ENCODE measurements at places on chromosomes 2 and 18.

DNA sequence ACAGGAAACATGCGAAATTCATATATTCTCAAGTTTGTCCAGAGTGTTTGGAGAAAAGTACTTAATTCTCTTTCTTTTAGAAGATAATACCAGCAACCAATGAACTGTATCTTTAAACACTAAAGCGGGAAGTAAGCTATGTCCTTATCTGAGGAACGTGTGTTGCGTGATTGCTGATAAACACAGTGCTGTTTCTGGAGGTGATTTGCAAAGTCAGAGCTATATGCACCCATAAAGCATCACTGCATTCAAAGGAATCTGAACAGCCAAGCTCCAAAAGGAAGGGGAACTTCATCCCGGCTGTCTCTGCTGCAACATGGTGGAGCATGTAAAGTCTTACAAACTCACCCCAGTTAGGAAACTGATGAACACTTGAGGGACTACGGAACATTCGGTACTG is 271.7 kb upstream of the FN1 start:
- DNase-seq: no peak

DNA sequence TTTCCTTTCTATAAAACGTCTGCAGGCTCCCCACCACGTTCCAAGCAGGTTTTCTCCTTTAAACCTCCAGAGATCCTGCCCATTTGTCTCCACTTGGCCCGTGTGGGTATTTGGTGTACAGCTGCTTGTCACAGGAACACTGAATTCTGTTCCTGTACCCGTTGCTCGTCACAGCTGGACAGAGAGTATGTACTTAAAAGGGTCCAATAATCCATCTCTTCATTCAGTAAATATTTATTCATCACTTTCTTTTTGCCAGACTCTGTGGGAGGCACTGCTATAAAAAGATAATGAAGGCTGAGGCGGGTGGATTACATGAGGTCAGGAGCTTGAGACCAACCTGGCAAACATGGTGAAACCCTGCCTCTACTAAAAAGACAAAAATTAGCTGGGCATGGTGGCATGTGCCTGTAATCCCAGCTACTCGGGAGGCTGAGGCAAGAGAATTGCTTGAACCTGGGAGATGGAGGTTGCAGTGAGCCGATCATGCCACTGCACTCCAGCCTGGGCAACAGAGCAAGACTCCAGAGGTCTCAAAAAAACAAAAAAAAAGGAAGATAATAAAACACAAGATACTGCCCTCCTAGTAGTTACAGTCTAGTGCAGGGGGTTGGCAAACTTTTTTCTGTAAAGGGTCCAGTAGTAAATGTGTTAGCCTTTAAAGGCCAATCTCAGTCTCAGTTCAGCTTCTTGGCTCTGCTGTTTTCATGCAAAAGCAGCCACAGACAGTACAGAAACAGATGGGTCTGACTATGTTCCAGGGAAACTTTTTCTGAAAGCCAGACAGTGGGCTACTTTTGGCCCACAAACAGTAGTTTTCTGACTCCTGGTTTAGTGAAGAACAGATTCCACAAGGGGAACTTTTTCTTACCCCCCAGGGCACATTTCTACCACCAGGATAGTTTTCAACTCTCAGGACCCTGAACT is 309.9 kb upstream of the RAB12 start:
- DNase-seq: no peak

DNA sequence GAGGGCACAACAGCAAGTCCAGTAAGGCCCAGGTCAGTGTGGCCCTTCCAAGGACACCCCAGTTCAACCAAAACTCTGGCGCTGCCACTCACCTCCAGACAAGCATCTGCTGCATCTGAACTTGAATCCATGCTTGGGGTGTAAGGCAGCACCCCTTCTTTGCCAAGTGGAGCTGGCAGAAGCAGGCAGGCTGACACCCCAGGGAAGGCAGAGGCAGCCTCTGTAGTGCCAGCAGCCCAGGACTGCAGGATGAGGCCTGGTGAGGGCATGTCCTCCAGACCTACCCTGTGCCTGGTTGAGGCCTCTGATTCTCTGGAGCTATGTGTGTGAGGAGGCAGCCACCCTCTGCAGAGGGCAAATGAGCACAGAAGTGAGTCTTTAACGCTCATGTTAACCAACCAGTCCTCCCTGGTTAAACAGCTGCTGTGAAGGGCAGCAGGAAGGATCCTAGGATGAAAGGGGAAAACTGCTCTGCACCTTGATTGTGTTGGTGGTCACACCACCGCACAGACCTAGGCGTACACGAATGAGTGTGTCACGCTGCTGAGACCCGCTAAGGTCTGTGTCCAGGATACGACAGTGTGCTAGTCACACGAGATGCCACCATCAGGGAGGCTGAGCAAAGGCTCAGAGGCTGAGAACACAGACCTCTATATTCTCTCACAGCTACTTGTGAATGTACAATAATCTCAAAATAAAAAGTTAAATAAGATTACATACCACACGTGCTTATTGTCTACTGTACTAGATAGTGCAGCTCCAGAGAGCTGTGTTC is 2.2 kb downstream of the PARD6G start:
- DNase-seq: no peak

- DNase-seq: no peak
Observed at GRCh38 chr18:26134107-26134506, 438 bp downstream of the PSMA8 start.

GRCh38 chr2:160910681-160911080 is 249.5 kb upstream of the TANK start:
- DNase-seq: no peak

DNA sequence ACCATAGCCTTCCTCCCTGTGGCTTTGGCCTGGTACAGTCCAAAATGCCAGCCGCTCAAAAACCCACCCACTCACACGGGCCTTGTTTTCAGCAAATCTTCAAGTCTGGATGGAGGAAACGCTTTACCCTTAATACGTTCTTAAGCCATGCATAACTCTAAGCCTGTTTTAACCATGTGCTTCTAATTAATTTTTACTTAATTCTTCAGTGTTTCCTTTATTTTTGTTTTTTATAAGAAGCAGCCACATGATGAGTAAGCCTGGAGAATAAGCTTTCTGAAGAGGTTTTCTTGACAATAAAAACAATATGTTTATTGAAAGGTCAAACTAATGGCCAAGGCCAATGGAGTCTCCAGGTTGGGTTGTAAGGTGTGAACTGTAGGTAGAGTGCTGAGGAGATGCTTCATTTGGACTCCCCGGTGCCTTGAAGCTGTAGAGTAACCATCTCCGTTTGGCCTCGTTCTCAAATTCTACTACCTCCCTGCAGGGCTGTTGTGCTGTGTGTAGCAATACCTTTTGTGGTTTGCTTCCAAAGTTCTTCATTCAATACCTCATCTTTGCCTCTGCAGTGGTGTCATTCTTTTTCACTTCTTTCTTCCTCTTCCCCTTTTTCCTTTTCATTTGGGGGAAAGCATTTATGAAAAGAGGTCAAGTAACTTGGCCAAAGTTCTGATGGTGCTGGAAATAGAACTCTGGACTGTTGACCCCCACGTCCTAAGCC is 113.7 kb downstream of the PRKCE start:
- DNase-seq: no peak

DNA sequence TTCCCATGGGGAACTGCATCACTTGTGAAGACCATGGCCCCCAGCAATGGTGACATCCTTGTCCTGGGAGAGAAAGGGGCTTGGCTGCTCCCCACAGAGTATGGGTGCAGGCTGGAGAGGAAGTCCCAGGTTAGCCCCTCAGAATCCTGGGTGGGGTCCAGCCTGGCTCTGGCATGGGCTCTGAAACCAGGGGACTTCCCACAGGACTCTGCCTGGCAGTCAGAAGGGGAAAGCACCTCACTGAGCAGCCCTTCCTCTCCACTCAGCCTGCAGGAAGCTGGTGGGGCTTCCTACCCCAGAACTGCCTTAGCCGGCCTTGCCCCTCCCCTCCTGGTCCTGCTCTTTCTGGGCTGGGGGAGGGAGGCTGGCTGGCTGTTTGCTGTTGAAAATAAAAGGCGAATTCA is 3.7 kb downstream of the NEURL3 start:
- DNase-seq: no peak

GRCh38 chr2:60496956-60497355 is 56.5 kb downstream of the BCL11A start:
- DNase-seq: no peak

GRCh38 chr2:191582355-191582754 is 95.6 kb upstream of the NABP1 start:
- DNase-seq: no peak

GRCh38 chr18:46596119-46596518 is 60.9 kb downstream of the LOXHD1 start:
- no peak for DNase-seq

GRCh38 chr2:47179388-47179787 is 24.3 kb upstream of the STPG4 start:
- no peak for DNase-seq

- DNase-seq: no peak
Observed at GRCh38 chr2:186575856-186576255, 14.0 kb upstream of the ITGAV start.

- DNase-seq: no peak
Observed at GRCh38 chr18:6650747-6651146, 78.8 kb upstream of the ARHGAP28 start.

GRCh38 chr2:183093857-183094657 is 15.5 kb downstream of the DUSP19 start:
- DNase-seq: no peak

- DNase-seq: no peak
Observed at GRCh38 chr2:23548143-23548769, 163.3 kb downstream of the KLHL29 start.

- DNase-seq: no peak
Observed at GRCh38 chr2:127048618-127048935, 58.4 kb downstream of the BIN1 start.

All from GM23338 (cell line).